ENCODE measurements at places on chromosomes 4 and X.

GRCh38 chr4:37562592-37562991, 123.6 kb downstream of the RELL1 start:
- no peak for DNase-seq

- no peak for DNase-seq
Observed at GRCh38 chr4:188008377-188008776, 12.8 kb downstream of the ZFP42 start.

DNA sequence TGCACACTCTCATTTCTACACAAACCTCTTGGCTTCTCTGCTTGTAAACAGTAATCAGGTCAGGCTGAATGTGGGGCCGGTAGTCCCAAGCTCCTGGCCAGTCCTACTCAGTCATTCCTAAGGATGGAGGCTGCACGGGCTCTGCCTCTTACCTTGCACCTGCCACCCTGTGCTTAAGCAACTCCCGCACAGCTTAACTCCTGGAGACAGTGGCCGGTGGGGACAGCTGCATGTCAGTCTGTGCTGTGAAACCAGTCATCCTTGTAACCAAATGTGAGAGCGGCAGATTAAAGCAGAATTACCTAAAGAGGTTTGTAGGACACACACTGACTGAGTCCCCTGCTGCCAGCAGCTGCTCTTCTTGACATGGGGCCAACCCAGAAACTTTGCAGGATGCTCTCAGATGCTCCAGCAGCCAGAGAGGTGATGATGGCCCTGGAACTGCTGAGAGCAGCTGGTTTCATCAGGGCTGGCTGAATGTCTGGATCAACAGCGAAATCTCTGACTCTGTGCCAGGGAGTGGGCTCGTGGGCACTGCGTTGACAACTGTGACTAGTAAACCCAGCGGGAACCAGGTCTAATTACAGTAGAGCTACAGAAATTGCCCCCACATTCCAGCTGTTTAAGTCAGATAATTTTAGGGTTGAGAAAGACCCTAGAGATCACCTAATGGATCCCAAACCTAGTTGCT, 123.7 kb downstream of the ANAPC4 start:
- DNase-seq: no peak

- no peak for DNase-seq
Observed at GRCh38 chrX:30301963-30302362, 7.2 kb downstream of the NR0B1 start.

- no peak for DNase-seq
Observed at GRCh38 chr4:164734484-164734883, 19.4 kb upstream of the SMIM31 start.

DNA sequence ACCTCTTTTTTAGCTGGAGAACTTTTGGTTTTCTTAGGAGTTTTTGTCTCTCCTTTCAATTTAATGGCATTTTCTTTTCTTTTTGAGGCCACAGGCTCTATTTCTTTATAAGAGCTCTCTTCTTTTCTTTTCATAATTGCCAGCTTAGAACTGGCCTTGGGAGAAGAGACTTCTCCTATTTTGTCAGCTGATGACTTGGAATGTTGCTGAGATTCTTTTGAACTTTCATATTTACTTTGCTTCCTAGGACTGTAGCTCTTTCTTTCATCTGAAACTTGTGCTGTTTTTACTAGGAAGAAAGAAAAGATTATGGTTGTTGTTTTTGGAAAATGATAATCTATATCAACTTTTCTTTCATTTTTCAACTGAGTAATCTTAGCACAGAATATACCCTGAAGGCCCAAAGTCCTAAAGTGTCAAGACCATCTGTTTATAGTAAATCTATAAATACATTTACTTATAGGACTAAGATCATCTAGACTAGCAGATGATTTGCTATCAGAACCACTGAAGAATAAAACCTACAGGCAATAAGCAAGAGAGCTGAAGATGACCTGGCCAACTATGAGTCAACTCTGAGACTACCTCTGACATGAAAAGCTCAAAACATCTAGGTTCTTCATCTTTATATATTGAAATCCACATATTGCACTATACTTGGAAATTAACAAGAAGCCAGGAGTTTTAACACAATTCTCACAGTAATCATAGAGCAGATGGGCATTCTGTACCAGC, 45.6 kb downstream of the RFC1 start:
- no peak for DNase-seq

DNA sequence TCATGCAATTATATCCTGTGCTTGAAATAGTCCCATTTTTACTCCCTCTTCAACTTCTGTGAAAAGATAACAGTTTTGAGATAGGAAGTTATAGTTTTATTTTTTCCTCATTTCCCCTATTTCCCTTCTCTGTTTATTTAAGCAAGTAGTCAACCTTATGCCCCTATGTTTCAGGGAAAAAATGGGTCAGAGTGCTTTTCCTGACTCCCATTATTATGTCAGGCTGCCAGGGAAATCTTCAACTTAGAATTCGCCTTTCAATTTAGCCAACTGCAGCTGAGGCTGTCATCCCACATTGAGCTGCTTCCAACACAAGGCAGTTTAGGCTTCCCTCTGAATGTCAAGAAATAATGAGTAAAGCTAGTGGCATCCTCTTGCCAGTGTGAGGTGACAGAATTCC, 42.3 kb downstream of the NXT2 start:
- DNase-seq: no peak

DNA sequence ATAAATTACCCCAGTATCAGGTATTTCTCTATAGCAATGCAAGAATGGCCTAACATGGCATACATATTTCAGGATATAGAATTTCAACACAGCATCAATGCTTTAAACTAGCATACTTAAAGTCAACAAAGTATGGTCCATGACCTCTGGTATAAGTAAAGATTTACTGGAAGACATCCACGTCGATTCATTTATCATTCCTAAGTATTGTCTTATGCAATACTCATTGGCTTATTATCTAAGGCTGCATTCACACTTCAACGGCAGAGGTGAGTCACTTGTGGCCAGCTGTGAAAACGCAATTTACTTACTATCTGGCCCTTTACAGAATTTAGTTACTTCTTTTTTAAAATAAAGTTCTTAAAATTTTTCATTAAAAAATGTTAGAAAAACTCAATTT, 42.6 kb downstream of the ADGRA3 start:
- no peak for DNase-seq

DNA sequence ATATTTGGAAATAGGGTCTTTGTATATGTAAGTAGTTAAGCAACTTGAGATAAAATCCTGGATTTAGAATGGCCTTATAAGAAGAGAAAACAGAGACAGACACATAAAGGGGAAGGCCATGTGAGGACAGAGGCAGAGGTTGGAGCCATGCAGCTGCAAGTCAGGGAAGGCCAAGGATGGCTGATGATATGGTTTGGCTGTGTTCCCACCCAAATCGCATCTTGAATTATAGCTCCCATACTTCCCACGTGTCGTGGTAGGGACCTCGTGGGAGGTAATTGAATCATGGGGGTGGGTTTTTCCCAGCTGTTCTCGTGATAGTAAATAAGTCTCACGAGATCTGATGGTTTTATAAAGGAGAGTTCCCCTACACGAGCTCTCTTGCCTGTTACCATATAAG, 76.3 kb downstream of the STK32B start:
- no peak for DNase-seq

DNA sequence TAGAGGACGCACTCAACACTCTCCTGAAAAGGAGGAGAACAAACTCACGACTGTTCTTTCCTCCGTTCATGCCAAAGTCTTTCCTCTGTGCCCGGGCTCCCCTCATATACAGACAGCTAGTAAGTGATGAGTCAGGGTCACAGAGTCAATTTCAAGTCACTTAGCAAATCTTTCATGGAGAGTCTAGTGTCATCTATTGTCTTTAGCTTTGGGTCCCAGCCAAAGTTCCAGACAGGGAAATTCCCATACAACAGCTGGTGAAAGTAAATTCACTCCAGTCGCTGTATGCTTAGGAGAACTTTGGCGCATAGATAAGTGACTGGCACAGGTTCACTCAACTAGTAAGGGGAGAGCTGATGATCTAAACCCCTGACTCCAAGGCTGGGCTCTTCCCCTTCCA, 226.5 kb downstream of the MID1 start:
- no peak for DNase-seq

- no peak for DNase-seq
Observed at GRCh38 chr4:40890199-40890598, 140.4 kb downstream of the NSUN7 start.

DNA sequence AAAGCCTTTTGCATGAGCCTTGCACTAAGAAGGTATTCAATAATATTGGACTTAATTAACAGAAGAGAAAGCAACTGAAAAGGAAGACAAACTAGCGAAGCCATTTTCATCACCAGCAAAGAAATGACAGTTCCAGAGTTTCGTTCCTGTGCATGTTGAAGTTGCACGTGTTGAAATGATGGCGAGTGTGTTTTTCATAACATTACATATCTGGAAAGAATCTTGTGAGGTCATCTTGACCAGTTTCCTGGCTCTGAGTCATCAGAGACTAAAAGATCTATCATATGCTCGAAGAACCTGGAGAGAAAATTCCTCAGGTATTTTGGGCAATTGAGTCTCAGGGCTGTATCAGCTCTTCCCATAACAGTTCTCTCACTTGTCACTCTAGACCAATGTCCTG, 106.2 kb upstream of the MAML3 start:
- DNase-seq: no peak
